ENCODE measurements at places on chromosomes 1 and 21. TPM values are rescaled to one million over a fixed set of nuclear protein-coding genes. Genes with fewer than 3 reads are reported as not detected.

Gene TOR1AIP1
- polyA plus RNA-seq: 93.5 TPM

Gene TNN
- 0.12 TPM for polyA plus RNA-seq

Gene NKAIN1
- polyA plus RNA-seq: 0.05 TPM

Gene ZNF684
- 2.7 TPM for polyA plus RNA-seq

Gene RAB25
- polyA plus RNA-seq: not detected

Gene DDR2
- polyA plus RNA-seq: 25.6 TPM

Gene NCF2
- polyA plus RNA-seq: 15.9 TPM

Gene HSD3B2
- 1,514 TPM for polyA plus RNA-seq

Gene C1QTNF12
- 1.2 TPM for polyA plus RNA-seq

Gene FMO4
- polyA plus RNA-seq: 8.0 TPM

Gene AMIGO1
- 6.3 TPM for polyA plus RNA-seq

Gene MRPS21
- 85.4 TPM for polyA plus RNA-seq

Gene FTCD
- 3.5 TPM for polyA plus RNA-seq

Gene MACO1
- polyA plus RNA-seq: 14.5 TPM

Gene NBPF6
- polyA plus RNA-seq: not detected

Gene INSRR
- 0.02 TPM for polyA plus RNA-seq

Gene FASLG
- 0.07 TPM for polyA plus RNA-seq

Gene RIPPLY3
- not detected for polyA plus RNA-seq

Gene MANEAL
- polyA plus RNA-seq: 3.7 TPM

Gene RIPK4
- polyA plus RNA-seq: 0.10 TPM

Measured in ovary (tissue), 10 donors.